ENCODE measurements at places on chromosomes 2 and 18.

GRCh38 chr18:56987236-56987635 is 159.7 kb upstream of the BOD1L2 start:
- no peaks in the 10 kb centered on the region for H3K27me3 ChIP-seq
- no peaks in the 10 kb centered on the region for H3K4me1 ChIP-seq
- DNase-seq: no peak
- H3K27ac ChIP-seq: no peak overlapping the region
- H3K4me3 ChIP-seq: no peak overlapping the region

DNA sequence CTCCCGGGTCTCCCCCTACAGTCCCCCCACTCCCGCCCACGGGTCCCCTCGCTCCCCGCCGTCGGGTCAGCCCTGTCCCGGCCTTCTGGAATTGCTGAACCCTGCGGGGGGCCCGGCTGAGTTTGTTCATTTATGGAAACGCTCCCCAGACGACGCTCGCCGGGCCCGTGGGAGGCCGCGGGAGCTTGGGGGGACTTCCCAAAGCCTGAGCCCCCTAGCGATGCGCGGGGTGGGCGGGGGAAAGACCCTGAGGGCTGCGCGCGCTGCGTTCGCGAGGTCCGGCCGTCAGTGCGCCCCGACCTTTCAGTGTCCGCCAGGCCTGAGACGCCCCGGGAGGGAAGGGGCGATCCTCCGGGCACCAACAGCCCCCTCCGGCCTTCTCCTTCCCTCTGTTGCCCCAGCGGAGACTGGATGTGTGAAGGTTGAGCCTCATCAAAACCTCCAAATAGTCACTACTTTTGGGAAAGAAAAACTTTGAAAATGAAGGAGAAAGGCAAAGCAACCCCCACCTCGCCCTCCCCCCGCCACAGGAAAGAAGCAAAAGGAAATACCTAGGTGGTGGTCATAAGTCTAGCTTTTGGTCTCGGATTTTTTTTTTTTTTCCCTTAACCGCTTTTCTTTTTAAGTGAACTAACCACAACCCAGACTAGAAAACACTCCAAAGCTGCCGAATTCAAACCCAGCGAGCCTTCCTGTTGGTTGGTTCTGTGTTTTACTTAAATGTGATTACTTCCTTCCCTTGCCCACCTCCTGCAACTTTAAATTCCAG is 509 bp upstream of the CYS1 start:
- H3K27me3 ChIP-seq: peaks cover 60% of the 10 kb centered on the region
- peaks cover 8% of the 10 kb centered on the region for H3K36me3 ChIP-seq
- peaks cover 17% of the 10 kb centered on the region for H3K4me1 ChIP-seq
- DNase-seq: no peak

GRCh38 chr2:78982638-78983330 is 42.7 kb upstream of the REG3G start:
- H3K36me3 ChIP-seq: no peaks in the 10 kb centered on the region
- DNase-seq: no peak
- H3K4me3 ChIP-seq: no peak overlapping the region
- H3K27me3 ChIP-seq: peaks cover 11% of the 10 kb centered on the region
- H3K4me1 ChIP-seq: peaks cover 12% of the 10 kb centered on the region
- no peak overlapping the region for H3K27ac ChIP-seq

GRCh38 chr18:48828194-48828545 is 122.6 kb downstream of the SMAD7 start:
- peaks cover 7% of the 10 kb centered on the region for H3K27me3 ChIP-seq
- no peak for DNase-seq
- H3K4me1 ChIP-seq: peaks cover 11% of the 10 kb centered on the region
- H3K27ac ChIP-seq: no peak overlapping the region
- H3K36me3 ChIP-seq: no peaks in the 10 kb centered on the region
- H3K4me3 ChIP-seq: no peak overlapping the region

DNA sequence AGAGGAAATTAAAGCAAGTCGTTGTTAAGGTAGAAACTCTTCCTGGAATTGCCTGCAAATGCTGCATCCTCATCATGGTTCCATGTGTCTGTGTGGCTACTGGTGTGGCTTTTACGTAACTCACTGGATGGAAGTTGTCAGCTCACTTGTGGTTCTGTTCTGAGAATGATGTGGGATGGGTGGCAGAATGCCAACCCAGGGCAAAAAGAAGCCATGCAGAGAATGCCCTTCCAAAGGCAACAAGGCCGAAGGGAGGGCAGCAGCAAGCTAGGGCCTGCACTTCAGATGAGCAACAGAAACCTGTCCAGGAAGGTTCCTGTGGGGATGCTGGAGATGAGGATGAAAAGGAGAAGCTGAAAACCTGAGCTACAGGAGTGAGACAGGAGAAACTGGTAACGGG is 10.4 kb upstream of the NAPG start:
- H3K4me3 ChIP-seq: no peak overlapping the region
- no peaks in the 10 kb centered on the region for H3K4me1 ChIP-seq
- H3K27ac ChIP-seq: no peak overlapping the region
- peaks cover 19% of the 10 kb centered on the region for H3K27me3 ChIP-seq

DNA sequence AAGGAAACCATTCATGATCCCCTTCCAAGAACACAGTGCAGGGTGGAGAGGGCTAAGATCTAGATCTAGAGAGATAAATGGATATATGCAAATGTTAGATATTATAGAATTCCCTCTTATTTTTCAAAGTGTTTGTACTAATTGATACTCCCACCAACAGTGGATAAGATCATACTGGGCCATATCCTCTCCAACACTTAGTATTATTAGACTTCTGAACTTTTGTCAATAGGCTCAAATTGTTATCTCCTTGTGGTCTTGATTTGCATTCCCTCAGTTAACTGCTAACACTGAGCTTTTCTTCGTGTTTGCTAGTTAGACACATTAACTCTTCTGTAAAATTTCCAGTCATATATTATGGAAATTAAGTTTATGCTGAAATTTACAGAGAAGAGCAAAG is 56.5 kb upstream of the GRB14 start:
- no peaks in the 10 kb centered on the region for H3K4me1 ChIP-seq
- no peak overlapping the region for H3K27ac ChIP-seq
- H3K4me3 ChIP-seq: no peak overlapping the region
- H3K36me3 ChIP-seq: peaks cover 17% of the 10 kb centered on the region
- DNase-seq: no peak
